AML-193 (cell line): ENCODE measurements at places on chromosomes 5 and 9.

- DNase-seq, result no peak
Measured at GRCh38 chr5:74124826-74125225, 498.8 kb downstream of the ARHGEF28 start.

- no peak for DNase-seq
Measured at GRCh38 chr5:53333160-53333559, 147.3 kb upstream of the FST start.

DNA sequence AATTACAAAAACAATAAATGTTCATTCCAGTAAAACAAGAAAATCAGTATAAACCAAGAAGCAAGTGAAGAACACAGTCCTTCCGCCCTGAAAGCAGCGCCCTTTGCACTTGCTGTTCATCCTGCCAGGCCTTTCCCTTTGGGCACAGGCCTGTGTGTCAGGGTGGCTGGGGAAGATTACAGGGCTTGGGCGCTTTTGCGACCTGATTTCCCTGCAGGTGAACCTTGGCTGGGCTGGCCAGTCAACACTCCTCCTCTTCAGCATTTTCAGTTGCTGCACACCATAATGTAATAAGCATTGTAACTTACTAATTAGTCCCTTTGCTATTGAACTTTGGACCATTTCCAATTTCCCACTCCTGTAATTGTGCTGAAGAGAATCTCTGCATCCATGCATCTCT lies 38.6 kb upstream of the TDRD7 start:
- DNase-seq, result no peak

- DNase-seq, result no peak
Measured at GRCh38 chr5:100319885-100320284, 215.3 kb upstream of the FAM174A start.

DNA sequence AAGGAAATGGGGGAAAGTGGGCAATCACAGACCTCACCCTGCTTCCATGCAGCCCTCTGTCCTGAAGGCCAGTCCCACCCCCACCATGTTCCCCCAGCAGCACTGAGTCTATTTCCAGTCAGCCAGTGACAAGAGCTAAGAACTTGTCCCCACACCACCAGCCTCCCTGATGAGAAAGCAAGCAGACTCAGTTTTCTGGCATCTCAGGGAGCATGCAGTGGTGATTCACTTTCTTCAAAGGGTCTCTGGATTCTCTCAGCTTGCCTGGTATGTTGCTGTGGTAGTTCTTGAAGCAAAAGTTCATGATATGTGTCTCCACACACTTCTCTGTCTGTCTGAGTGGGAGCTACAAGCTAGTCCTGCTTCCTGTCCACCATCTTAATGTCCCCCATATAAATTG lies 799.9 kb upstream of the TYRP1 start:
- DNase-seq, result no peak
